Activated CD4-positive, alpha-beta T cell treated with anti-CD3 and anti-CD28 coated beads, Interleukin-2, Interleukin-4, amounts not matched to agents 100 ng/mL and 50 ng/mL, durations not matched to agents 16 hours and 8 hours (primary cell): ENCODE measurements at places on chromosomes 6 and 20.

DNA sequence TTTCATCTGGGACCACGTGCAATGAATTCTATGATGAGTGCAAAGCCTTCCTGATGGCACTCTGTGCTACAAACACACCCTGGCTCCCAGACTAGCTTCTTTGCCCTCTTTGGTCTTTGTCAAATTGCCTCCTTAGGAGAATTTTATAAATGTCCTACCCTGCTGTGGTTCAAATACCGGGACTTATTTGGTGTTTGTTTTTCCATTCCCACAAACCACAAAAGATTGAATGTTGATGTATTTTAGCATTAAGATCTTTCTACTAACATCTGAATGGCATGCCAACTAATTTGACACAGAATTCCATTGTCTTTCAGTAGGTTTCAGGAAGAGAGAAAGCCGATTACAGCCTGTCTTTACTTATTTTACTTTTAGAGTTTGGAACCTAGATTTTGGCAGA lies 424.2 kb upstream of the SLC35B3 start:
- no peak for DNase-seq

- no peak for DNase-seq
Observed at GRCh38 chr6:14593286-14593685, 475.7 kb downstream of the CD83 start.

DNA sequence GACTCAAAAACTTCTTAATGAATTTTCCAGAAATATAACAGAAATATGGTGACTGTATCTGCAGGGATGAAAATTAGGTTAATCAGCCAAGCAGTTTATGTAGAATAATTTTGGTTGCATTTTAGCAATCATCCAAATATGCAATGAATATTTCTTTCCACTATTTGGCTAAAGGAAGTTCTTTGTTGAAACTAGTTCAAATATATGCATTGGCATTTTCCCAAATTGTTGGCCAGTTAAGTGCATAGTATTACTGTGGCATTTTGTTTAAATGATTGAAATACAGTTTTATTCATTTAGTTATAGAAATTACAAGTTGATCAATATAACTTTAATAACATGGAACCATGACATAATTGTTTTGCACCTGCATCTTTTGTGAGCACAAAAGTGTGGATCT lies 115.5 kb downstream of the DOK5 start:
- DNase-seq = no peak

DNA sequence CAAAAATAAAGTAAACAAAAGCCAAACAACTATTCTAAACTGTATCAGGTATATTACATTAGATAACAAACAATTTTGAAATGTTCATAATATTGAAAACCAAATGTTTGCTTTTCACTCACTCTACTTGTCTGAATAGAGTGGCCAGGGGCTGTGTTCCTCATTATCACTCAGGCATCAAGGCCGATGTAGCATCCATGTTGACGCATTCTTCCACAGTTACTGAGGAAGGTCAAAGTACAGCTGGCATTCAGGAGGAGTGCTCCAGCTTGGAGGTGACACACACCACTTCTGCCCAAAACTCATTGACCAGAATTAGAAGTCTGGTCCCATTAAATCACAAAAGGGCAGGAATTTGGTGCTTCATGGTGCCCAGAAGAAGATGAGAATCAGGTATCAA lies 137.6 kb upstream of the MANEA start:
- no peak for DNase-seq

DNA sequence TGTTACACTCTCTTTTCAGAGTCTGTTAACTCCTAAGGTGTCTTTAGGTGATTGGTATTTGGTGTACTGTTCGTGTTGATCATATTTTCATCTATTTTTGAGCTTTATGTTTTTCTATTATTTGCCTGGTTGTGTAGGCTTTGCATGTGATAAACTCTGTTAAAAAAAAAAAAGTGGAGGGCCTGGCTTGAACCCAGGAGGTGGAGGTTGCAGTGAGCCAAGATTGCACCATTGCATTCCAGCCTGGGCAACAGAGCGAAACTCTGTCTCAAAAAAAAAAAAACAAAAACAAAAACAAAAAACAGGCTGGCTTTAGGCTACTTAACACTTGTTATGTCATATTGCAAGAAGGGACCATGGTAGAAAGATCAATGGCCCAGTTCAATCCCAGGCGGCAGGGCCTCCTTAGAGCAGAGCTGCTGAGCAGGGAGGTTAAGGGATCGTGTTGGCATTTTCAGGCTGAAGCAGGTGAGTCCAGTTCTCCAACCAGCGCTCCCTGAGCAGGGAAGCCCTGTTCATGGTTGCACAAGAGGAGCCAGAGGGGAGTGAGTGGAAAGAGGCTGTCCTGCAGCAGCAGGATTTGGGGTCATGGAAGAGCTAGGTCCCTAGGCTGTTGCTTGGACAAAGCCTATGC lies 8.5 kb downstream of the PYGB start:
- DNase-seq = no peak

GRCh38 chr6:56156643-56157042 lies 90.7 kb downstream of the COL21A1 start:
- DNase-seq = no peak

DNA sequence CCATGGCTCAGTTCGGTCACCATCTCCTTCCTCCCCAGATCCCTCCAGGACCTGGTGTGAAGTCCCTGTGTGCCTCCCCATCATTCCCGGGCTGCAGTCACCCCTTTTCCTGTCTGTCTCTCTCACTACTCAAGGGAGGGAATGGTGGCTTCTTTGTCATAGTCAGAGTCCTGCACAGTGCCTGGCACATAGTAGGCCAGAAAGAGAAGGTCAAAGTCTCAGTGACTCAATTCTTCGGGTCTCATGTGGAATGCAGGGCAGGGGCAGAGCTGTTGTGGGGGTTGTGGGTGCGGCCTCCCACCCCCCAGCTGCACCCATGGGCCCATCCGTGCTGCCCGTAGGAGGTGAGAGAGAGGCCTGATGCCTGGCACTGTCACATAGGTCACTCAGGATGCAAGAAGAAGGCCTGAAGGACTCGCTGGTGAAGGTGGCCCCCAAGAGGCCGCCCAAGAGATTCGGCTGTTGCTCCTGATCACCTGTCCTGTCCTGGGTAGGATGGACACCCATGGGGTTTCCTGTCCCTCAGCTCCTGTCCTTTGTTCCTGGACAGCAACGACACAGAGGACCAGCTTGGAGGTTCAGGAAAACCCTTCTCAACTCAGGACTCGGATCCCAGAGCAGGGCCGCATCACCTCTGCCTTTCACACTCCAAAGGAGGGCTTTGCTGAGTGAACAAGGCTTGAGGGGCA lies 34.1 kb downstream of the RAB44 start:
- no peak for DNase-seq

DNA sequence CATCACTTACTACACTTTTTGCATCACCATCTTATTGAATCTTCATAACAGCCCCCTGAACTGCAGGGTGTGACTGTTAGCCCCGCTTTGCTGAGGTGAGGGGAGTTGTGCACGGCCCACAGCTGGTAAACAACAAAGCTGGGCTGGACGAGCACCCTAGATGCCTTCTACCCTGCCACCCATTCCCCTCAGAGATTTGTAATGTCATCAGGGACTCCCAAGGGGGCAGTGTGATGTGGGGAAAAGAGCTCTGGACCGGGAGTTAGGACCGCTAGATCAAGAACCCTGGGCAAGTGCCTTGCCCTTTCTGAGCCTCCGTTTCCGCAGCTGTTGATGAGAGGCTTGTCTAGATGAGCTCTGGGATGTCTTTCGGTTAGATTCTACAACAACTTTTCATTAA lies 20.9 kb downstream of the PKIG start:
- no peak for DNase-seq

- no peak for DNase-seq
Observed at GRCh38 chr20:17374086-17374485, 147.2 kb downstream of the PCSK2 start.

DNA sequence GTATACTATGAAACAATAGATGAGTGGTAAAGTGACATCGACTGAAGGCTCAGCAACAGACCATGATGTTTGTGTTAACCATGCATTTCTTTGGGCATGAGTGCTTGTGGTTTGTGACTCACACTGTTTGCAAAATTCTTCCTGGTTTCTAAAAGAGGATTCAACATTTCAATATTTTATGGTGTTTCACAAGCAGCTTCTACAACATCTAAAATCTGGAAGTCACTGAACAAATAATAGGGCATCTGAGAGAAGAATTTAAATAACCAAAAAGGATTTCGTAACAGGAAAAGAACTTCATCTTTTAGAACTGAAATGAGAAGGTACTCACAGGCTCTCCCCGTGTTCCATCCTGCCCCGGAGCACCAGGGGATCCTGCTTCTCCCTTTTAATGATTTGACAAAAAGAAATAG lies 146.2 kb downstream of the COL21A1 start:
- DNase-seq = no peak

DNA sequence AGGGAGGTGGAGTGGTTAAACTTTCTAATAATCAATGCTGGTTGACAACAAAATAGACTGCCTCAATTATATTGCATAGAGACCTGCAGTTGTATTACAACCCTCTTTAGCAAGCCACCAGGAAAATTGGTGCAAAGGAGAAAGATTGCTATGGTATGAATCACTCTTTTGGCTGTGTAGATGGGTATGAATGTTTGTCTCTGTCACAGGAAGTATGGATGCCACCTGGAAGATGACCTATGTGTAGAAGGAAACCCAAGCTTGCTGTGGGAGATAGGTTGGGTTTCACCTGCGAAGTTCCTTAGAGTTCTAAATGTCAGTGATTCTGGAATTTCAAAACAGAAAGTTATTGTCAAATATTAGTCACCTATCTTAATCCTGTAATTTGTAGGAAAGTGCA lies 134.6 kb downstream of the SOBP start:
- no peak for DNase-seq

DNA sequence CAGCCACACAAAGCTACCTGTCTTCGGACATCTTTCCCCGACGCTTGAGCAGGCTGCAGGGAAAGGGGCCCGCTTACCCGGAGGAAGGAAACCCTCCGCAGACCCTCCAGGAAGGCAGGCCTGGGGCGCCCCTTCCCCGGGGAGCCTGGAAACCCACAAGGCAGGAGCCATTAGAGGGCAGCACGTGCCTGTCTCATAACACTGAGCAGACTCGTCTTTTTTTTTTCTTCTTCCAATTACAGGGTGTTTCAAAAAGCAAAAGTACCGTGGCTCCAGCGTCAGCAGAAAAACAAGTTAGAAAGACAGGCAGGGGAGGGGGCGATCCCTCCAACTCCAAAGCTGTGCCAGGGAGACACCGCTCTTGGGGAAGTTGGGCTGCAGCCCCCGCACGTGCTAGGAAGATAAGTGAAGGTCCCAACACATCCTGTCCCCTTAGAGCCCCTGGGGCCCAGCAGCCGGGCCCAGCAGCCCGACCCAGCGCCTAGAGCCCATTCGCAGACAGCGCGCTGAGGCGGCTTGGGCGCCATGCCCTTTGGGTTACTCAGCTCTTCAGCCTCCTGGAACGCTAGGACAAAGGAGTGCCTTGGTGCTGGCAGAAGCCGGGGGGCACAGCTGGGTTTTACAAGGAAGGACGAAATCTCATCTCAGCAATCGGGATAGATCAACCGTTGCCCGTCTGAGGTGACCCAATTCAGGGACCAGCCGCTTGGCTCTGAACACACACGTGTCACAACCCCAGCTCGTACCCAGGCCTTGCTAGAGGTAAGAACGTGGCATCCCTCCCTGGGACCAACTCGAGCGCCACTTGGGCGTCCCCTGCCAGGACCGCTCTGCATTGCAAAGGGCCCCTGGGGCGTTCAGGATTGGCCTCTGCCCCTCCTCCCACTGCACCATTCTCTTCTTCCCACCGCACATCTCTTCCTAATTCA lies 136.3 kb downstream of the LY86 start:
- DNase-seq = peak; percentile 46

DNA sequence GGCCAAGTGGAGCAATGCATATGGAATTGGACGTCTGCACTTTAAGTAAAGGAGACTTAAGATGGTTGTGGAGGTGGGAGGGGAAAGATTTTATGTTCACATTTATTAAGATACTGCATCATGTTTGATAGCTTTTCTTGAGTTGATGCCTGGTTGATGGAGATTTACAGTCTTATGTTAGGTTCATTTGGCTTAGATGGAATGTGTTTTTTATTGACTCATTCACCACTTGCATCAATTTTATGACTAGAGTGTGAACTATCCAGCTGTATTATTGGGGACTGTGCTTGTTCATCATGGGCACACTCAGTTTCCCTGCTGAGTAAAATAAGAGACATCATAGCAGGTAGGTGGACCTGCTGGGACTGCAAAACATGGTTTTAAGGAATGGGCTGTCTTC lies 91.2 kb upstream of the SCP2D1 start:
- DNase-seq = no peak

DNA sequence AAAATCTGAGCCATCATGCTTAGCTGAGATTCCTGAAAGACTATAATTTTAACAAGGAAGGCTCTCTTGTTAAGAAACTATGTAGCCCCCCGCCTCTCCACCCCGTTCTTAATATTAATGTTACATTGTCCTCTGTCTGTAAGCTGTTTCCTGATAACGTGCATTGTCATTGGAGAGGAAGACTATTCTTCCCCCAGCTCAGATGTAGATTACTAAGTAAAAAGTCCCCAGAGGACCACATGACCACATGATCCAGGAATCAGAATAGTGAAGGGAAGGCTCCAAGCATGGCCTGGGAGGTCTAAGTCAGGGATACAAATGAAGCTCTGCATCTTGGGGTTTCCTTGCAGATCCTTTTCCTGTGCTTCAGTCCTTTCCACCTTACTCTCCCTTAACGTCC lies 106.4 kb downstream of the JARID2 start:
- no peak for DNase-seq

DNA sequence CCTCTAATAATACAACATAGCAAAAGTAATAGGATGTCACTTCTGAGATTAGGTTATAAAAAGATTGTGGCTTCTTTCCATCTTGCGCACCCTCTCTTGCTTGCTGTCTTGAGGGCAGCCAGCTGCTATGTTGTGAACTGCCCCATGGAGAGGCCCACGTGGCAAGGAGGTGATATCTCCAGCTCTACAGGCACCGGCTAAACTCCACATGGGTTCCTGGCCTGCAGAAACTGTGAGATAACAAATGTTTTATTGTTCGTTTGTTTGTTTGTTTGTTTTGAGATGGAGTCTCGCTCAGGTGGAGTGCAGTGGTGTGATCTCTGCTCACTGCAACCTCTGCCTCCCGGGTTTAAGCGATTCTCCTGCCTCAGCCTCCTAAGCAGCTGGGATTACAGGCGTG lies 38.0 kb downstream of the CD40 start:
- no peak for DNase-seq

GRCh38 chr6:169215201-169215681 lies 38.4 kb downstream of the THBS2 start:
- DNase-seq = no peak

DNA sequence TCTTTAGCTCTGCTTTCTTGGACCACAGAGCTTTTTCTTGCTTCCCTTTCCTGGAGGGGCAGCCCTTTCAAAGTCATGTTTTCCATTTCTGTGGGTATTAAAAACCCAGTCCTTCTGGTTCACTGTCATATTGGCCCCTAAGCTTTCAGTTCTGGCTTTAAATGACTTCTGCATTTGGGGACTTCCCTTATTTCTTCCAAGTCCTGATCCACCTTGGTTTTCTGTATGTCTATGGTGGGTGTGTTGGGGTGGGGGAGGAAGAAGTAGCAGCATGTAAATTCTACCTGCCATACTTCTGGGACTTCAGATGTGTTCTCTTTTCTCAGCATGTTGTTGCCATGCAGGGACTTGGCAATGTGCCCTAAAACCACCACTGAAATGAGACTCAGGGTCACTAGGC lies 77.1 kb upstream of the EMILIN3 start:
- DNase-seq = no peak
